ENCODE measurements at places on chromosomes 7 and 10. TPM values are rescaled to one million over a fixed set of nuclear protein-coding genes. Genes with fewer than 3 reads are reported as not detected.
A peak's percentile ranks its signal among the peaks of the same experiment; 100 is the strongest.

- peaks cover 57% of the 10 kb centered on the region for H3K4me1 ChIP-seq
- no peak overlapping the region for H3K4me3 ChIP-seq
- H3K27me3 ChIP-seq = no peaks in the 10 kb centered on the region
- peak; percentile 6 for DNase-seq
- no peak overlapping the region for H3K27ac ChIP-seq
Measured at GRCh38 chr7:137820677-137821420, 25.9 kb downstream of the DGKI start.

DNA sequence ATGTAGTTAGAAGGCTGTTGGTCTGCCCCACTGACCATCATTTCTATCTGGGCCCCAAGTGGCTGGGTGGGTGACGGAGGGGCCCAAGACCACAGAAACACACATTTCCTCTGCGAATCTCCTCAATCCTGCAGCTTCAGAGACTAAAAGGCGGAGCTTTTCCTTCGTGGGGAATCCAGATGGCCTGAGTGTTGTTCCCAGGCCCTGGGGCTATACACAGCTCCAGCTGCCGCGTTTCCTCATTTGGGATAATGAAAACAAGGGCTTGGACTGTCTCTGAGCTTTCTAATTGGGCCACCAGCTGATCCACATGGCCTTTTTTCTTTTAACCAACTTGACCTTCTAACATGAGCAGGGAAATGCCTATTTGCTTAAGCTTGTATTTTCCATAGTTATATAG, 339.9 kb downstream of the CXCL12 start:
- H3K4me1 ChIP-seq = peaks cover 43% of the 10 kb centered on the region
- no peak overlapping the region for H3K4me3 ChIP-seq
- no peak overlapping the region for H3K27ac ChIP-seq
- peaks cover 14% of the 10 kb centered on the region for H3K36me3 ChIP-seq
- H3K27me3 ChIP-seq = peaks cover 2% of the 10 kb centered on the region

- no peak for DNase-seq
- no peak overlapping the region for H3K27ac ChIP-seq
- H3K27me3 ChIP-seq = no peaks in the 10 kb centered on the region
- no peaks in the 10 kb centered on the region for H3K36me3 ChIP-seq
- peaks cover 10% of the 10 kb centered on the region for H3K4me1 ChIP-seq
Measured at GRCh38 chr10:14498326-14498725, 167.6 kb upstream of the FRMD4A start.

- H3K4me1 ChIP-seq = peaks cover 39% of the 10 kb centered on the region
- H3K4me3 ChIP-seq = no peak overlapping the region
- peaks cover 2% of the 10 kb centered on the region for H3K27me3 ChIP-seq
Measured at GRCh38 chr10:116886772-116887171, 37.5 kb downstream of the ENO4 start.

GRCh38 chr10:70115948-70116682, 16.5 kb downstream of the AIFM2 start:
- H3K27me3 ChIP-seq = no peaks in the 10 kb centered on the region
- H3K27ac ChIP-seq = no peak overlapping the region
- no peaks in the 10 kb centered on the region for H3K4me1 ChIP-seq
- H3K4me3 ChIP-seq = no peak overlapping the region

The MYOF gene
- 518 TPM for total RNA-seq

The AKR1E2 gene
- total RNA-seq = 0.48 TPM

DNA sequence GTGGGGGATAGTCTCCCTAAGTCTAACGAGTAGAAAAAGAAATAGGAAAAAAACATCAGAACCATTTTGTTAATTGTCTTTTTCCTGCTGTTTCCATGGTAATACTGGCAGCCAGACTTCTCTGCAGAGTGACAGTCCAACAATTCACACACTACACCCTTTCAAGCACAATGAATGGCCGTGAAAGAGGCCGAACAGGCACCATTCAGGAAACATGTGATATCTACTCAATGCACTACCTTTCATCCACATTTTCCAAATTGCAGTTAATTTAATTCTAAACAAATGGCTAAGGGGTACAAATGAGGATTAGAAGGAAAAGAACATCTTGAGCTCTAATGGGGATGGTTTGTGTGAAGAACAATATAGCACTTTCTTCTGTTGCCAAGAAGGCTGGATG, 358.5 kb upstream of the ANKRD30A start:
- no peaks in the 10 kb centered on the region for H3K4me1 ChIP-seq
- no peak for DNase-seq

The ITPRID1 gene
- total RNA-seq = not detected

- peaks cover 65% of the 10 kb centered on the region for H3K4me1 ChIP-seq
- peaks cover 23% of the 10 kb centered on the region for H3K36me3 ChIP-seq
- peak; percentile 98 for DNase-seq
- H3K27me3 ChIP-seq = peaks cover 5% of the 10 kb centered on the region
- peak within 1 kb of the TSS; percentile 98 for H3K4me3 ChIP-seq
Measured at GRCh38 chr7:19117091-19117869, at the start of gene TWIST1. TWIST1 (minus strand) TSS chr7:19117636; CDS start chr7:19117321, 315 bp downstream.

DNA sequence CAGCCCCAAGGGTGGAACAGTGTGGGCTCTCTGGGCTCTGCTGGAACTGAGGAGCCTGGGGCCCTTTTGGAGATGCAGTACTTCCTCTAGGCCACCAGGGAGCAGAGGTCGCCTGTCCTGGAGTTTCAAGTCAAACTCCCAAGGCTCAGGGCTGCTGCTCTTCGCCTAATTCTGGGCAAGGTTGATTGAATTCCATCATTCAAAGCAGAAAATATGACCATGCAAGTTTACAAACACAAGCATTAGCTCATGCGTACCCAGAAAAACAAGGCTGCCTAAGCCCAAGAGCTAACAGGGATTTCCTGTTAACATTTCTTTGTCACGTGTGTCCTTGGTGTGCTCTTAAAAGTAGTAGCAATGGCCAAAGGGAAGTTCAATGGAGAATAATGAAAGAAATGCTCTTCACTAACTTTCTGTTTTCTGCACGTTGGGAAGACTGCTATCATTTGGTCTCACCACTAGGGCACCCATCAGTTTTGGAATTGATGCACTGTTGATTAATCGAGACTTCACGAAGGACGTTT, 20.1 kb downstream of the LDB3 start:
- peaks cover 27% of the 10 kb centered on the region for H3K4me1 ChIP-seq
- H3K4me3 ChIP-seq = peak overlapping the region; percentile 28

The SFTPA2 gene
- not detected for total RNA-seq

DNA sequence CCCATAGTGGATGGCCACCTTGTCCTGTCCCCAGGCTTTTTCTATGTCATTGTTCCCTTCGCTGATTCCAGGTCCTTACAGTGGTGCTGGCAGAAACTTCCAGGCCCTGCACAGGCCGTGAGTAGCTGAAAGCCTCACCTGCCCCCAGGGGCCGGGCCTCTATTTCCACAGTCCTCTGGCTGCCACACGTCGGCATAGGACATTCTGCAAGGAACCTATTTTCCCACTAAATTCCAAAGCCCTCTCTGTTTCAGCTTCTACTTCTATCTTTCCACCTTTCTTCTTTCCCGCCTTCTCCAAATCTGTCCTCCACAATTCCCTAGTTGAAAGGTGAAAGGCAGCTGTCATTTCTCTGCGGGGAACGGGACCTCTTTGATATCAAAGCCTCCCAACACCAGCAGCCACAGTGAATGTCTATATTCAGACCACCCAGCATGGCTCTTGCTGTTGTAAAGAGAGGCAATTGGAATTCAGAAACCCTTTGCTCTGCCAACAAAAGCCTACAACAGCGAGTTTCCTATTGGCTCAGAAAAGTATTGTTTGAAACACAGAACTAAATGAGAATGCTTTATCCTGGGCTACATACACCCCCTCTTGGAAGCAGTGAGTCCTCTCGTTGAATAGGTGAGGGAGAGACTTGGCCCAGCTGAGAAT, 607.7 kb downstream of the GALNT17 start:
- no peaks in the 10 kb centered on the region for H3K4me1 ChIP-seq
- DNase-seq = no peak
- H3K27ac ChIP-seq = no peak overlapping the region
- H3K4me3 ChIP-seq = no peak overlapping the region

The UCN3 gene
- not detected for total RNA-seq

The MINDY4 gene
- 2.5 TPM for total RNA-seq

The CPVL gene
- total RNA-seq = not detected

- peak; percentile 66 for DNase-seq
- no peaks in the 10 kb centered on the region for H3K36me3 ChIP-seq
- H3K27me3 ChIP-seq = no peaks in the 10 kb centered on the region
- peaks cover 68% of the 10 kb centered on the region for H3K4me1 ChIP-seq
- H3K27ac ChIP-seq = peak overlapping the region; percentile 78
Measured at GRCh38 chr10:68082872-68083271, 7.8 kb upstream of the HERC4 start.

- DNase-seq = no peak
- H3K4me1 ChIP-seq = peaks cover 6% of the 10 kb centered on the region
- H3K4me3 ChIP-seq = peak within 1 kb of the TSS; percentile 76
- no peaks in the 10 kb centered on the region for H3K36me3 ChIP-seq
- H3K27me3 ChIP-seq = peaks cover 11% of the 10 kb centered on the region
Measured at GRCh38 chr7:19144661-19145433, at the start of gene FERD3L. FERD3L (minus strand) TSS chr7:19145421; CDS start chr7:19145362, 59 bp downstream.

- H3K27me3 ChIP-seq = no peaks in the 10 kb centered on the region
- peaks cover 72% of the 10 kb centered on the region for H3K4me1 ChIP-seq
- peak overlapping the region; percentile 74 for H3K27ac ChIP-seq
- peaks cover 42% of the 10 kb centered on the region for H3K36me3 ChIP-seq
- DNase-seq = no peak
- no peak overlapping the region for H3K4me3 ChIP-seq
Measured at GRCh38 chr10:99967961-99968360, 41.8 kb downstream of the DNMBP start.

The CLRN3 gene
- not detected for total RNA-seq

- no peak for DNase-seq
- H3K4me1 ChIP-seq = no peaks in the 10 kb centered on the region
- H3K4me3 ChIP-seq = no peak overlapping the region
- peaks cover 11% of the 10 kb centered on the region for H3K27me3 ChIP-seq
Measured at GRCh38 chr7:75977743-75978142, 16.7 kb downstream of the TMEM120A start.

GRCh38 chr7:14822481-14822854, 80.1 kb downstream of the DGKB start:
- peaks cover 28% of the 10 kb centered on the region for H3K4me1 ChIP-seq
- DNase-seq = no peak
- H3K36me3 ChIP-seq = no peaks in the 10 kb centered on the region
- H3K4me3 ChIP-seq = peak overlapping the region; percentile 76
- H3K27ac ChIP-seq = peak overlapping the region; percentile 77

The DKK1 gene
- total RNA-seq = 1,974 TPM

- DNase-seq = no peak
- peak overlapping the region; percentile 63 for H3K4me3 ChIP-seq
- H3K27me3 ChIP-seq = peaks cover 5% of the 10 kb centered on the region
- H3K36me3 ChIP-seq = peaks cover 3% of the 10 kb centered on the region
- H3K27ac ChIP-seq = peak overlapping the region; percentile 95
Measured at GRCh38 chr7:48085433-48085791, 3.7 kb upstream of the UPP1 start.

DNA sequence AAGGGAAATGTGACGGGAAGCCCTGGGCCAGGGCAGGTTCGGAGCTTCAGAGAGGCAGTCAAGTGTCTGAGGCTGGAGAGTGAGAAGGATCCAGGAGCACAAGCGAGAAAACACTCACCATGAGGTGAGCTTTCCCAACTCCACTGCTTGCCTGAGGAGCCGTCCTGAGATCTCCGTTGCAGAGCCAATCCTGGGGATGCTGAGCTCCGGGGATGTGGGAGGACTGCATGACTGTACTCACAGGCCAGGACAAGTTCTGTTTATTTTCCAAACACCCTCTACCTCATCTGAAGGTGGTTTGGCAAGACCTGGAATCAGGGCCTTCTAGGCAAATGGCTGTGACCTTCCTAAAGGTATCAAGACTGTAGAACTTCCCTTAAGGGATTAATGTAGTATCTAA, 38.7 kb downstream of the GLI3 start:
- peak overlapping the region; percentile 65 for H3K27ac ChIP-seq
- H3K27me3 ChIP-seq = no peaks in the 10 kb centered on the region
- H3K36me3 ChIP-seq = 0 out of 2 replicates have a peak, but pooled peaks cover 6% of the 10 kb centered on the region
- H3K4me1 ChIP-seq = peaks cover 47% of the 10 kb centered on the region
- DNase-seq = no peak

DNA sequence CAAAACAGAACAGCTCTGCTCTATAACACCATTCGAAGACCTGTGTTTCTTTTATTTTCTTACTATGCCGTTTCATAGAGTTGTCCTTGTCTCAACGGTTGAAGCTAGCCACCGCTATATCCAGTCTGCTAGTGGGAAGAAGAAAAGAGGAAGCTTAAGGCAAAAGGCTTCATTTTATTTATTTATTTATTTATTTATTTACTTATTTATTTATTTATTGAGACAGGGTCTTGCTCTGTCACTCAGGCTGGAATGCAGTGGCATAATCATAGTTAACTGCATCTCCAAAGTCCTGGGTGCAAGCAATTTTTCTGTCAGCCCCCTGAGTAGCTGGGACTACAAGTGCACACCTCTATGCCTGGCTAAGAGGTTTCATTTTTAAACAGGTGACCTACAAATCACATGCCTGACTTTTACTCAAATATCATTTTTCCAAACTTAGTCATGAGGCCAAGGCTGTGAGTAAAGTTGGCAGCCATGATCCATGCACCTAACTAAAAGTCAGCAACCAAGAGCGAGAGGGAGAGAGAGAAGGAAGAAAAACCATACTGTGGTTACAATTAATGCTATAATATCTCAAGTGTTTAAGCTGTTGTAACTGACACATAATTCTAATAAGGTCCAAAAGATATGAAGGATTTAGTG, 1305.3 kb upstream of the LRRTM3 start:
- H3K4me3 ChIP-seq = no peak overlapping the region
- no peaks in the 10 kb centered on the region for H3K4me1 ChIP-seq
- H3K27me3 ChIP-seq = no peaks in the 10 kb centered on the region

GRCh38 chr10:93715345-93715744, 13.0 kb upstream of the FRA10AC1 start:
- no peak for DNase-seq
- H3K36me3 ChIP-seq = no peaks in the 10 kb centered on the region
- no peak overlapping the region for H3K4me3 ChIP-seq
- H3K27me3 ChIP-seq = peaks cover 7% of the 10 kb centered on the region
- peaks cover 10% of the 10 kb centered on the region for H3K4me1 ChIP-seq
- no peak overlapping the region for H3K27ac ChIP-seq

GRCh38 chr7:27032839-27033238, 63.0 kb downstream of the HOXA1 start:
- H3K4me3 ChIP-seq = no peak overlapping the region
- peaks cover 26% of the 10 kb centered on the region for H3K4me1 ChIP-seq
- no peaks in the 10 kb centered on the region for H3K36me3 ChIP-seq
- no peak overlapping the region for H3K27ac ChIP-seq
- DNase-seq = no peak

The CLCN1 gene
- not detected for total RNA-seq

Measured in HFFc6 (cell line).